ENCODE measurements at places on chromosomes 5 and 9.

DNA sequence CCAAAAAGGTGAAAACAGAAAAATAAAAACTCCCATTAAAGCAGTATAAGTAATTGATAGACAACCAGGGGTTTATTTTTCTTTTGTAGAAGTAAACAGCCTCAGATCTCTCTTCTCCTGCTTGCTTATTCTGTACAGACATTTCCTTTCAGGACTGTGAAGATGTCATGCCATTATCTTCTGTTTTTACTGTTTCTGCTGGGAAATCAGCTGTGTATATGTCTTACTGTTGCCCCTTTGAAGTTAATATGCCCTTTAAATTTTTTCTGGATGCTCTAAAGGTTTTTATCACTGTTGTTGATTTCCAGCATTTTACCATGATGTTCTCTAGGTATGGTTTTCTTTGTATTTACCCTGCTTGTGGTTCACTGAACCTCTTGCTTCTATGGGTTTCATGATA lies 199.5 kb downstream of the NXNL2 start:
- no peak for DNase-seq

GRCh38 chr5:172645271-172646055 lies 4.4 kb downstream of the NEURL1B start:
- DNase-seq, result no peak

DNA sequence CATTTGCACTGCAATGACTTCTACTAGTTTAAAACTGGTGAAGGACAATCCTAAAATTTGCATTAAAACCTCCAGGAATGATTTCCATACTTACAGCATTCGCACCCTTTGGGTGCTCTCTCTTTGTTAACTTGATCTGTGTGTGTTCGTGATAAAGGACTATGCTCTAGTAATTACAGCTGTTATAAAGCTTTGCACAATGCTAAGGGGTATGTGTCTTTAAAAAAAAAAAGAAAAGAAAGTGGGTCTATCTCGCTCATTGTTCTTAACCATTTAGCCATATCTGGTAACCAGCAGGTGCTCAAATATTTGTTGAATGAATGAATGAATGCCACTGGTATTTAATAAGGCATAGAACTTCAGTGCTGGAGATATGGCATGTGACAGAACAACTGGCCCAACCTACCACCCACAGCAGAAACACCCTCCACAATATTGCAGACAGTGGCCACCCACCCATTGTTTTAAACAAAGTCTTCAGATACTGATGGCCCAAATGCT lies 8.7 kb downstream of the TRIM36 start:
- DNase-seq, result no peak

DNA sequence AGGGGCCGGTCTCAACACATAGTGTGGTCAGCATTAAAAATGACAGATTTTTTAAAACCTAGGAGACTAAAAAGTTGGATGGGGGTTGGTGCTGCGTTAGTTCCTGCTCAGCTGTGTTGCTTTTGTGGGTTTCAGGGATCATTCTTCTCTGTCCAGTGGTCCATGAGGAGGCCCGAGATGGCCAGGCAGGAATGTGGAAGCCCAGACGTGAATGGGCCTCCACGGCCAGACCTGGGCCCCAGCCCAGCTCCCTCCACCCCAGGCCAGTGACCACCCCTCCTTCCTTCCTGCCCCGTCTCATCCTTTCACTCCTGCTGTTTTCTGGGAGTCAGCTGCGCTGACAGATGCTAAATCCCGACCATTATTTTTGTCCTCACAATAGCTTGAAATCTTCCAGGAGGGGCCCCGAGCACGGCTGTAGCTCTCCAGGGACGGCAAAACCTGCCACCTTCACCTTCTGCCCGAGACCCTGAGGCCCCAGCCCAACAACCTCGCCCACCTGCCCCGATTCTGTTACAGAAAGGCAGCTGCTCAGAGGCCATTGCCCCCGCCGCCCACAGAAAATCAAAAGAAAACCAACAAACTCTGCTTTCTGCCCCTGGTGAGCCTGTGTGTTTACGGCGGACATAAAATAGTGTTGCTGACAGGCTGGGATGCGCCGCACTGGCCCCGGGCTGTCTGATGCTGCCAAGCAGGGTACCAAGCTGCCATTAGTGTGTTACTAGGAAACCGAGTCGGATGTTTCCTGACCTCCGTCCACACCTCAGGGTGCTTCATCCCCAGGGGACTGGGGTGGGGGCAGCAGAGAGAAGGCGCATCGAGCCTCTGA lies 83.7 kb upstream of the SARDH start:
- DNase-seq, result no peak

GRCh38 chr5:88895681-88896501 lies 12.9 kb upstream of the MEF2C start:
- no peak for DNase-seq

DNA sequence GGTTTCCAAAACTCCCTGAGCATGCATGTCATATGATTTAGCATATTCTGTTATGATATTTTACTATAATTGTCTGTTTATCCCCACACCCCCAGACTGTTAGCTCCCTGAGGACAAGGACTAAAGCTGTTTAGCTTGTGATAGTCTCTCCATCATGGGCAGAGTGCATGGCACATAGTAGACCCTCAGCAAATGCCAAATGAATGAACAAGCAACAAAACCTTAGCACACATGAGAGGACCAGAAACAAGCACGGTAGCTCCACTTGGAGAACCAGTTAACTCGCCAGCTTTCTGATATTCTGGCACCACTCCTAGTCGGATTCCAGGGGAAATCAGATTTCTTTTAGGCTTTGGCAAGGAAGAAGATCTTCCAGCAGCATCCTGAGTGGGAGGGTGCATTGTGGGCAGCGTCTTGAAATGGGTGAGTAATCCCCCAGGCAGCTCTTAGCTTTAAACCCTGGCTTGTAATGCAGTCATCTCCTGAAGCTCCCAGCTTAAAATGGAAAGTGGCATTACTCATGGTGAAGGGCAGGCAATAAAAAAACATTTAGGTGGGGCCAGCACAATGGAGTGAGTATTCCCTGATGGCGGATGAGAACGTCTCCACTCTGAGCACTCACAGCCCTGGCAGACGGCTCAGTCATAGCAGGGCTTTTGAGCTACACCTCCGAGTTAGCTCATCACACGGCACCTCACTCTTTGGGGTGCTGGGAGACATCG lies 41.1 kb downstream of the FGF1 start:
- no peak for DNase-seq

DNA sequence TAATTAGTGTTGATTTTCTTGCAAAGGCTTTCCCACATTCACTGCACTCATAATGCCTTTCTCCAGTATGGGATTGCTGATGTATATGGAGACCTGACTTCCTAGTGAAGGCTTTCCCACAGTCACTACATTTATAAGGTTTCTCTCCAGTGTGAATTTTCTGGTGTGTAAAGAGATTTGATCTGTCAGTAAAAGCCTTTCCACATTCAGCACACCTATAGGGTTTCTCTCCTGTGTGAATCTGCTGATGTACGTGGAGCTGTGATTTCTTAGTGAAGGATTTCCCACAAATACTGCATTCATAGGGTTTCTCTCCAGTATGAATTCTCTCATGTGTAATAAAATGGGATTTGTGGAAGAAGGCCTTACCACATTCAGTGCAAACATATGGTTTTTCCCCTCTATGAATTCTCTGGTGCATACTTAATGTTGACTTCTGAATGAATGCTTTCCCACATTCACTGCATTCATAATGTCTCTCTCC lies 31.1 kb downstream of the ZNF484 start:
- DNase-seq, result no peak

GRCh38 chr9:109574061-109574882 lies 76.2 kb upstream of the PTPN3 start:
- DNase-seq, result peak; percentile 75

GRCh38 chr5:143128412-143129071 lies 274.9 kb downstream of the NR3C1 start:
- no peak for DNase-seq

DNA sequence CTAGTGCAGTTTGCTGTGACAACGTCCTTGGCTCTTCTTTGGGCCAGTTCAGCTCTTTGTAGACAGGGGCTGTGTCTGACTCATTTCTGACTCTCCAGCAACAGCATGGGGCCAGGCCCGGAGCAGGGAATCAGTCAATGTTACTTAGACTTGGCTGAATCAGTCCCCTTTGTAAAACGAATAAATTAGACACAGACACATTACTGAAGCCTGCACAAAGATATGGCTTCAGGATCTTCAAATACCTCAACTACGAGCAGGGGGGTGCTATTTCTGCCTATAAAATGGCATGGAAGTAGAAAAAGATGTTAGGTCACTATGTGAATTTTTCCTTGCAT lies 204.7 kb downstream of the TTLL11 start:
- no peak for DNase-seq

DNA sequence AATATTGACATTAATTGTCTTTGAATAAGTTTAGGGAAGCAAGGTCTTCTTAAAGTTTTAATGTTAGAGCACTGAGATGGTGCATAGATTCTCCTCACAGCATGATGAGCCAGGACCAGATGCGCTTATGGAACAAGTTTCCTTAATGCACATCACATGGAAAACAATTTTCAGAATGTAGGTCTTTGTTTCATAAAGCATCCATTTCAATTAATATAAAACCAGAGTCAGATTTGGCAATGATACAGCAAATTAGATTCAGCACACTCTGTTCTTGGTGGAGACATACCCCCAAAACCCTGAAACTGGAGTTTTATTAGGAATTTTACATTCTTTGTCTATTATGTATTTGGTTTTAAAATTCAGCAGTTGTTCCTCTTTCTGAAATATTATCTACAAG lies 402.1 kb upstream of the SEMA6A start:
- DNase-seq, result no peak

- DNase-seq, result no peak
Observed at GRCh38 chr5:1054018-1054798, 45.6 kb downstream of the NKD2 start.

DNA sequence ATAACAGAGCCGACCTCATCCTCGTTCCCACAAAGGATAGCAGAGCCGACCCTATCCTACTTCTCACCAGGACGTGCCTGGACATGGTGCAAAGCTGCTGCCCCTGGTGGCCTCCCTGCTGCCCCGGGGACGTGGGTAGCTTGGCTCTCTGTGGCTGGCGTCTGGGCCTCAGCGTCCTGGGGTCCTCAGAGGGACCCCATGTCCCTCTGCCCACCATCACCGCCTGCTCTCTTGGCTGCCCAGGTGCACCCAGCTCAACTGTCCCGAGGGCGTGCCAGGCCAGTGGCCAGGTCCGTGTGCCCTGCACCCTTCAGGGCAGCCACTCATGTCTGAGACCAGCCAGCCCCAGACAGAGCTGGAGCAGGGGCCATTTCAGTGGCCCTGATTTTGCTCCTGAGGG lies 8.5 kb downstream of the NKD2 start:
- DNase-seq, result no peak

DNA sequence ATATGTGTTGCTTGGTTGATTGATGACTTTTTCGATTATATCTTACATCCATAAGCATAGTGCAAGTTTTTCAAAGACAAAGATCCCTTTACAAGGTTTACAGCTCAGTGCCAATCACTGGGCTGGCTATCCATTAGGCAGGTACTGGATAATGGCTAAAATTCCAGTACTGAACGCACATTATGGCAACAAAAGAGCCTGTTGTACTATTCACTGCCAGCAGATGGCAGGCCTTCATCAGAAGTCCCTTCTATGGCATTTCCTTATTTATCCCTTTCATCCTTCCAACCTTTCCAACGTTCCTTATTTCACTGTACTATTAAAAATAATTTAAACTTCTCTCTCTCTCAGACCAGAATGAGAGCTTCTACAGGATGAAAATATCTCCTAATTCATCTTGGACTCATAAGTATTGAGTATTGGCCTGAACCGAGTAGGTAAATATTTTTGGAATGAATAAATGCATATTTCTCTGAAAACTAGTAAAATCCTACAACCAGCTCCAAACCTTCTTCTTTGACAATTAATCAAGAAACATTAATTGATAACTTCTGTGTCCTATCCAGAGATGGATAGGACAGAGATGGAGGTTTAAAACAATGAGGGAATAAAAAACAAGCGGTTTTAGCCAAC lies 6.7 kb upstream of the WNT8A start:
- DNase-seq, result peak; percentile 26

GRCh38 chr9:86046071-86046636 lies 53.2 kb downstream of the GOLM1 start:
- no peak for DNase-seq

- DNase-seq, result peak; percentile 81
Observed at GRCh38 chr5:151758430-151759241, at the start of gene ATOX1. ATOX1 (minus strand) TSS chr5:151758631; CDS start chr5:151758551, 80 bp downstream.

DNA sequence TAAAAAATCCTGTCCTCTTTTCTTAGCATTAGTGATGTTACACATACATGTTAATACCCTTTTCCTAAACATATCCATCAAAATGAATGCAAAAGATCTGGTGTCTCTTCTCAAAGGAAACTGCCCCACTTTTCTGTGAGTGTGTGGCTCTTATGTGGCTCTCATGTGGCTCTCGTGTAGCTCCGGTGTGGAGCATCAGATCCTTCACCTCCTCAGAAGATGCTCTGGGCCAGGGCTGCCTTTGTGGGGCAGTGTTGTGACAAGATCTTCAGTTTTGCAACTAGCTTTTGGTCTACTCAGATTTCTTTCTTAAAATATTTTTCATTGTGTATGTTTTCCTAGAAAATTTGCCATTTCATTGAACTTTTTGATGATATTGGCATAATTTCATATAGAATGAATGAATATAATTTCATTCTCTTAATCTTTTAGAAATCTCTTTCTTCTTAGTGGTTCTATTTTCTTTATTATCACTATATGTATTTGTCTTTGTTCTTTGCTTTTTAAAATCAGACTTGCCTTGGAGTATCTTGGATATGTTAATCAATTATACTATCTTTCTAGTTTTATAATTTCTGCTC lies 19.4 kb downstream of the GARNL3 start:
- DNase-seq, result no peak

DNA sequence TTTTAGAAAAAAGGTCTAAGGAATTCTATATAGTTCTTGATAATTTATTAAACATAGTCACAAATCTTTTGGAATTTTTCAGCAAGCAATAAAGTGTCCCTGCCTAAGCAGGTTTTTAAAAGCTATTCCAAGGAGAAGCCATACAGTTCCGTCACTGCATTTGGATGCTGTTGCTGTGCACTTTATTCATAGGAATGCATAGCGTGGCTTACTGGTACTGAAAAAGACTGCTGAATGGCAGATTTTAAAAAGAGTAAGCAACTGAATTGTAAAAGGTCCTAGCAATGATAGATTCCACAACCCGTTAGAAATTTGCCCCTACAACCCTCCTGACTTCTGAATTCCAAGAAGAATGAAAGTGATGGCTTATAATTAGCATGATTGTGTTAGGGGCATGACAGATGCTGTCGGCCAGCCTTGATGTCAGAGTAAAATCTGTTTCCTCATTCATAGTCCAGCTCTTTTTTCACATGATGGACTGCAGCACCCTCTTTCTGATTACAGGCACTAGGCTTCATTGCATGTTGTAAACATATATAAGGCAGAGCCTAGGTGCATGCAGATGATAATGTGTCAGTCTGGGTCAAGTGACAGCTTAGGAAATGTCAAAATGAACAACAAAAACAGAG lies 227.0 kb downstream of the PDE4D start:
- no peak for DNase-seq

- DNase-seq, result no peak
Observed at GRCh38 chr9:115651461-115651860, 502.1 kb upstream of the PAPPA start.

Measured in renal cortex interstitium (tissue), 15 donors.